ENCODE measurements at places on chromosomes 5 and 9. TPM values are rescaled to one million over a fixed set of nuclear protein-coding genes. Genes with fewer than 3 reads are reported as not detected.

GRCh38 chr5:91532281-91532680 lies 149.2 kb upstream of the ARRDC3 start:
- H3K27me3 ChIP-seq, result no peaks in the 10 kb centered on the region
- no peak overlapping the region for H3K27ac ChIP-seq
- H3K4me1 ChIP-seq, result no peaks in the 10 kb centered on the region
- H3K36me3 ChIP-seq, result no peaks in the 10 kb centered on the region

DNA sequence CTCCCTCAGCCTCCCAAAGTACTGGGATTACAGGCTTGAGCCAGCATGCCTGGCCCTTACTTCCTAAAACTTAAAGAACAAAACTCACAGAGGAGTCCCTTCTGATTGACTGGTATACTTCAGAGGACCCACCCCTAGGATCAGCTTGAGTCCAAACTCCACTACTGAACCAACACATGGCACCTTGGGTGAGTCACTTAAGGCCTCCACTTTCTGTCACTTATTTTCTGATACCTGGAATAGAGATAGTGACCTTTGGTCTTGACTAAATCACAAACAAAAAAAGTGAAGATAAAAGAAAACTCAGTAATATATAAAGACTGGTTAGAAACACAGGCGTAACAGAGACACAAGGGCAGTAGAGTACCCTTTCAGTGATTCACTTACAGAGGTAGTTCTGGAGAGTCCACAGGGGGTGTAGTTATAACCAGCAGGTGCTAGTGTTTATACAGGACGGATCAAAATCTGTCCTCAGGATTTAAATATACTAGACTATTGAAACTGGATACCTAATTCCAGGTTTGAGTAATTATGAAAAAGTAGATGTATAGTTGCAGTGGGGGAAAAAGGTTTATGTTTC lies 274.3 kb upstream of the ANKRD55 start:
- H3K36me3 ChIP-seq, result peaks cover 6% of the 10 kb centered on the region
- DNase-seq, result no peak
- H3K4me3 ChIP-seq, result no peak overlapping the region
- no peak overlapping the region for H3K27ac ChIP-seq
- H3K4me1 ChIP-seq, result peaks cover 21% of the 10 kb centered on the region
- H3K27me3 ChIP-seq, result no peaks in the 10 kb centered on the region

GRCh38 chr9:79242489-79242888 lies 329.3 kb upstream of the TLE4 start:
- no peaks in the 10 kb centered on the region for H3K4me1 ChIP-seq
- H3K27me3 ChIP-seq, result peaks cover 8% of the 10 kb centered on the region
- DNase-seq, result no peak
- H3K36me3 ChIP-seq, result no peaks in the 10 kb centered on the region
- H3K27ac ChIP-seq, result no peak overlapping the region

Gene TAS2R1
- polyA plus RNA-seq, result not detected

Gene SMIM33
- not detected for polyA plus RNA-seq

Gene PCDHA9
- not detected for polyA plus RNA-seq

GRCh38 chr5:158869092-158869491 lies 230.6 kb downstream of the EBF1 start:
- no peaks in the 10 kb centered on the region for H3K27me3 ChIP-seq
- no peaks in the 10 kb centered on the region for H3K36me3 ChIP-seq
- peaks cover 76% of the 10 kb centered on the region for H3K4me1 ChIP-seq
- H3K27ac ChIP-seq, result no peak overlapping the region
- DNase-seq, result no peak

Gene ARHGEF28
- polyA plus RNA-seq, result not detected

DNA sequence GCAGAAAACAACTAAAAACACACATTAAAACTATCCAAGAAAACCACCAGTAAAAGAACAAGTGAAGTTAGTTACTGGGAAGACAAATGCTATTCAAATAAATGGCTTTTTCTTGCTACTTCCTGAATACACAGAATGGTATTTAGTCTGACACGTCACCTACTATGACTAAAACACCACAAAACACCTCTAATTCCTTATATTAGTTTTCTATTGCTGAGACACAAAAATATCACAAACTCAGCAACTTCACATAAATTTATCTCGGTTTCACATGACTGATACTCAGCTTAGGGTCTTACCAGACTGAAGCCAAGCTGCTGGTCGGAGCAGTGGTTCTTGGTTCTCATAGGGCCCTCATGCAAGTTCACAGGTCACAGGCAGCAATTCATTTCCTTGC lies 5.4 kb downstream of the DMAC1 start:
- H3K27me3 ChIP-seq, result no peaks in the 10 kb centered on the region
- DNase-seq, result no peak
- peaks cover 20% of the 10 kb centered on the region for H3K4me1 ChIP-seq

- H3K27ac ChIP-seq, result no peak overlapping the region
- no peak for DNase-seq
Observed at GRCh38 chr5:107869438-107870115, 198.8 kb upstream of the EFNA5 start.

DNA sequence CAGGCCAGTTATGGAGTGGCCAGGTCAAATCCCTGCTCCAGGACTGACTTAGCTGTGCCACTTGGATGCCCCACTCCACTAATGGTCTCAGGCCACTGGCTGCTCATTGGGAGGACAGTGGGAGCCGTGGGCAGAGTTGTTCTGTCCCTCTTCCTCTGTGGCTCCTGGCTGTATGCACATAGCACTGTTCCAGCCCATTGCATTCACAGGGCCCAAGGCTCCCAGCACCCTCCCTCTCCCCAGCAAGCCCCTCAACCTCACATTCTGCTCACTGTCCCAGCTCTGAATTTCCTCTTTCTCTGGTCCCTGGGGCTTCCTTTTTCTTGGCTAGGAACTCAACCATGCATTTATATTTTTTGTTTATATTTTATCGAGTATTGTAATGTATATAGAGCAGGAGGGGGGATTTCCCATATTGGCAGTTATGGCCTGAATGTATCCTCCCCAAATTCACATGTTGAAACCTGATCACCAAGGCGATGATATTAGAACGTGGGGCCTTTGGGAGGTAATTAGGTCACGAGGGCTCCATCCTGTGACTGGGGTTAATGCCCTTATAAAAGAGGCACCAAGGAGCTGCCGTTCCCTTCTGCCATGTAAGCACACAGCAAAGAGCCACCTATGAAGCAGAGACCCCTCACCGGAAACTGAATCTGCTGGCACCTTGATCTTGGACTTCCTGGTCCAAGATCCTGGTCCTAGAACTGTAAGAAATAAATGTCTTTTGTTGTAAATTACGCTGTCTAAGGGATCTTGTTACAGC lies 17.0 kb upstream of the MVB12B start:
- no peaks in the 10 kb centered on the region for H3K36me3 ChIP-seq
- no peaks in the 10 kb centered on the region for H3K27me3 ChIP-seq
- H3K4me1 ChIP-seq, result peaks cover 16% of the 10 kb centered on the region
